ENCODE measurements at places on chromosomes 16 and 17.

DNA sequence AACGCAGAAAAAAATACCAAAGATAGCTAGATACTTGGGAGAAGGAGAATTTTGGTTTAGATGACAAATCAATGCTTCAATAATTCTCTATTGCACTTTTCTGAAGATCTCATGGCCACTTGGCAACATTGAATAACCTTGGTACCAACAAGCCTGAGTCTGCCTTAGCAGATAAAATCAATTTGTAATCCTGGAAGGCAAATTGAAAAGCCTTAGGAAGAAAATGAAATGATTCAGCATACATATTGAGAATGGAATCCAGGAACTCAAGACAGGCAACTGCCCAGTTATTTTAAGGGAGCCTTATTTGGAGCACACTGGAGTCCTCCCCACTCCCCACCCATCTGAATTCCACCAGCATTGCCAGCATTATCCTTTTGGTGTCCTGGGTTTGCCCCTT lies 109.3 kb upstream of the SOX9 start:
- DNase-seq = no peak

- DNase-seq = no peak
Observed at GRCh38 chr16:10665166-10665565, 29.6 kb downstream of the TEKT5 start.

- no peak for DNase-seq
Observed at GRCh38 chr17:19702217-19702641, 14.2 kb downstream of the SLC47A2 start.

GRCh38 chr17:55289106-55289446 lies 24.3 kb downstream of the HLF start:
- no peak for DNase-seq

DNA sequence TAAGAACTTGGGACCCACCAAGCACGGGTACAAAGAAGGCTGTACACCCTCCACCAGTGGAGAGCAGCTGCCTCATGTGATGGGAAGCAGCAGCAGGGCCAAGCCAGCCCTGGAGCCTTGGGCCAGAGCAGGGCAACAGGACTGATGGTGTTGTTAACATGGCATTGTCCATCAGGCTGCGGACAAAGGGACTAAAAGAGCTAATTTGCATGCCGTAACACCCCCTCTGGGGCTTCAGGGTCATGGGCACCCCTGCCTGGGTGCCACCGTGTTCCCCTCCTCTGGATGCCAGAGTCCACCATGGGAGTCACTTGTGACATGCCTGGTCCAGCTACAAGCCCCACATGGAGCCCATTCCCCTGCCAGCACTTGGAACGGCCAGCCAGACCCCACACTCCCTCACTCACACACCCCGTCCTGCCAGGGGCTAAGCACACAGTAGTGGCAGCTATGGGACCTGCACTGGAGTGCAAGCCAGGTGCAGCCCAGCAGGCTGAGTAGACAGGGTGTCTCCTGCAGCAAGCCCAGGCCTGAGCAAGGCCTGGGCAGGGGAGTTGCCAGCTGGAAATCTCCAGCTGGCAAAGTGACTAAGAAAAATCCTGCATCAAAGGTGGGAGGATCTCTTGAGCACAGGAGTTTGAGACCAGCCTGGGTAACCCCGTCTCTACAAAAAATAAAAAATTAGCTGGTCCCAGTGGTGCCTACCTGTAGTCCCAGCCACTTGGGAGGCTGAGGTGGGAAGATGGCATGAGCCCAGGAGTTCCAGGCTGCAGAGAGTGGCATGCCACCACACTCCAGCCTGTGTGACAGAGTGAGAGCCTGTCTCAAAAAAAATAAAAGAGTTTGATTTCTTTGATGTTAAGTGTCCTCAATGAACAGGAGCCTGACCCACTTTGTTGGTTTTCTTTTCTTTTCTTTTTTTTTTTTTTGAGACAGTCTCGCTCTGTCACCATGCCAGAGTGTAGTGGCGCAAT lies 33.7 kb downstream of the NOL11 start:
- DNase-seq = no peak

- no peak for DNase-seq
Observed at GRCh38 chr16:66400503-66401380, 26.4 kb upstream of the BEAN1 start.

GRCh38 chr16:50025537-50025931 lies 509 bp downstream of the CNEP1R1 start:
- peak; percentile 45 for DNase-seq

GRCh38 chr16:47664653-47665325 lies 203.7 kb downstream of the PHKB start:
- no peak for DNase-seq

GRCh38 chr17:48440669-48441068 lies 10.7 kb upstream of the SKAP1 start:
- no peak for DNase-seq

DNA sequence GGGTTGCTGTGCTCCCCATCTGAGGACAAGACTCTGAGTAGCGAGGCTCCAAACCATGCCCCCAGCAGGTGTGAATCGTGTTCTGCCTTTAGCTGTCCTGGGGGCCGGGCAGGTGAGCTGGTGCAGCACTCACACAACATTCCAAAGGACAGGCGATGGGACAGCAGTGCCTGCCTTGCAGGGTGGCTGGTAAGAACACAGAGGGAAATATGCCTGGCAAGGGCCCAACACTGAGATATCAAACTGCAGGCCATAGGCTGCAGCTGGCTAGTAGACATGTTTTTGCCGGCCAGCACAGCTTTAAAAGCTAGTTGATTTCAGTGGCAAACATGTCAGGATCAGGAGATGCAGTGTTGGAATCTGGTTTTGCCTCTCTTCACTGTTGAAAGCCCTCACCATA lies 23.6 kb downstream of the CLEC16A start:
- DNase-seq = no peak

DNA sequence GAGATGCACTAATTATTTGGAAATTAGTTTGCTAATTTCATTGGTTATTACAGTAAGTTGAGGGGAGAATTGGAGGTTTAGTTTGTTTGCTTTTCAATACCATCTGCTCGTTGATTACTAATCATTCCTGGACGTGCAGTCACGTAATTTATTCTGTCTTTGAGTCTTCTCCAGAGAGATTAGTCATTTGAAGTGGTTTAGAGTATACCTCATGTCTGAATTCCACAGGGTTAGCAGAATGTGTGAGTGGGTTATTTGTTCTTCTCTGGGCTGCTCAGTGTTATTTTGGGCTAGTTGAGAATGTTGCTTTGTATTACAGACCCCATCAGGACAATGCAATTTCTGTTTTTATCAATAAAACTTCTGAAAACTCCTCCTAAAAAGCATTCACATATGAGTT lies 265.0 kb downstream of the RBFOX1 start:
- no peak for DNase-seq

- no peak for DNase-seq
Observed at GRCh38 chr17:32903774-32904673, 23.9 kb upstream of the TMEM98 start.

DNA sequence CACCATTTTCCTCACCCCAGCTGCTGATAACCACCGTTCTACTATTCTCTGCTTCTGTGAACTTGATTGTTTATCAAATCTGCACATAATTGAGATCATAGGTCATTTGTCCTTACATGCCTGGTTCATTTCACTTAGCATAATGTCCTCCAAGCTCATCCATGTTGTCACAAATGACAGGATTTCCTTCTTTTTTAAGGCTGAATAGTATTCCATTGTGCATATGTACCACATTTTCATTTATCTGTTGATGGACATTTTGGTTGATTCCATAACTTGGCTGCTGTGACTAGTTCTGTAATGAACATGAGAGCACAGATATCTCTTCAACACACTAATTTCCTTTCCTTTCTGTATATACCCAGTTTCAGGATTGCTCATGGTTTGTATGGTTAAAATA lies 225.3 kb upstream of the TBX2 start:
- DNase-seq = no peak

- DNase-seq = peak; percentile 84
Observed at GRCh38 chr17:45584092-45585036, 93.8 kb upstream of the PLEKHM1 start.

DNA sequence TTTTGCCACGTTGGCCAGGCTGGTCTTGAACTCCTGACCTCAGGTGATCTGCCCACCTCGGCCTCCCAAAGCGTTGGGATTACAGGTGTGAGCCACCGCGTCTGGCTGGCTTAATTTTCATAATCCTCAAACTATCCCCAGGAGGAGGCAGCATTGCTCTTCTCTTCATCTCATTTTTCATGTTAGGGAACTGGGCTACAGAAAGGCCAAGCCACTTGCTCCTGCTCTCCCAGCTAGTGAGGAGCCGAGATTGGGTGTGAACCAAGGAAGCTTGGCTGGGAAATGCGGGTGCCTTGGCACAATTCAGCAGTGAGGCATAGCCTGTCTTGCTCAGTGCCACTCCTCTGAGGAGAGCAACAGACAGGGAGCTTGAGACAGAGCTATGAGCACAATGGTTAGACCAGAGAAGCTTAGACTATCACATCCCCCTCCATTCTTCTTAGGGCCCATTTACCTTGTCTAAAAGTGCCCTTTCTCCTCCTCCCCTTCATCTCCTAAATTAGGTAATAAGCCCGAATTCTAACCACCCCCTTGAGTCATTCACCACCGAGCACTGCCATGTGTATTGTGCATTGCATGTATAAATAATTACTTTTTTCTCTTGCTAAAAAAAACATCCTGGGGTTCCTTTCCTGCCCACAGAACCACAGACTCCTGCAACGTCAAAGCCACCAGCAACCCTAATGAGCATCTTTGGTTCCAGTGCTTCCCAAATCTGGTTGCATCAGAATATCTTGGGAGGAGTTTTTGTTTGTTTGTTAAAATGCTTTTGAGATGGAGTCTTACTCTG lies 20.0 kb upstream of the KIF19 start:
- DNase-seq = peak; percentile 8

DNA sequence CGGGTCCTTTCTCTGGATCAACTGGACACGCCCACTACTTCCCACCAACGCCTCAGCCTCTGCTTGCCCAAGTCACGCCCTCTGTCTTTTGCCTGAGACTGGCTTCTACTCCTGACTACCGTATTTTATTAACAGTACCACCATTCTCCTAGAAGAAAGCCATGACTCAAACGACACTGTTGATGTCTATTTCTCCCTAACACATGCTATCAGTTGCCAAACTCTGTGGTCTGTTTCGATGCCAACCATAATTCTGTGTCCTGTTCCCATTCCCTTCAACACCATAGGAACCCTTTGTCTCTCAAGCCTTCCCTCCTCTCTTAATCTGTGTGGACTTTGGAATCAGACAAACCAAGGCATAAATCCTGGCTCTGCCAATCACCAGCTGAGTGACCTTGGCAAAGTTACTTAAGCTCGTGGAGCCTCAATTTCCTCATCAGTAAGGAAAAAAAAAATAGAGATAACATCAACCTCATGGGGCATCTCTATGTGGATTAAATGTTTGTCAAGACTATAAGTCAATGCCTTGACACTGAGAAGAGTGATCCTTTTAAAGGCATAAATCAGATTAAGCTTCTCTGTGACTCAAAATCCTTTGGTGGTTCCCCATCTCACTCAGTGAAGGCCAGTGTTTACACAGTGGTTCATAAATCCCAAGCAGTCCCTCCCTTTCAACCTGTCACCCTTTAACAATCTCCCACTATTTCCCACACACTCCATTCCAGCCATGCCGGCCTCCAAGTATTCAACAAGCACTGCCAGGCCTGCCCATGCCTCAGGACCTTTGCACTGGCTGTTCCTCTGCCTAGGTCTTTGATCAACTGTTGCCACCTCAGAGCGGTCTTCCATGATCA lies 45.6 kb downstream of the ERN1 start:
- no peak for DNase-seq

DNA sequence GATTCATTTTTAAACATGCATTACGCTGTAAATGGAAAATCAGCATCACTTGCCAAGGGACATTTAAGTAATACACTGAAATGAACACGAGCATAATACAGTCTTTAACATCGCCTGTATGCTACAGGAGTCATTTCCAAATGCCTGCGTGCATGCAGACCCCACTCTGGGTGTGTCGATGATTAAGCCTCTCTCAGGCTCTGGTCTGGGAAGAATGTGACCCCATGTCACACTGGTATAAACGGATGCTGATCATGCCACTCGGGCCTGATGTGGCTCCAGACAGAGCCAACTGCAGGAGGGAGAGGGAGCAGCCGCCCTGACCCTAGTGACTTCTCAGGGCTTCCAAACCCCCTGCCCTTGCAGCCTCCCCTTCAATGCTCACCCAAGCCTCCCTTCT lies 10.8 kb downstream of the EMP2 start:
- DNase-seq = no peak

DNA sequence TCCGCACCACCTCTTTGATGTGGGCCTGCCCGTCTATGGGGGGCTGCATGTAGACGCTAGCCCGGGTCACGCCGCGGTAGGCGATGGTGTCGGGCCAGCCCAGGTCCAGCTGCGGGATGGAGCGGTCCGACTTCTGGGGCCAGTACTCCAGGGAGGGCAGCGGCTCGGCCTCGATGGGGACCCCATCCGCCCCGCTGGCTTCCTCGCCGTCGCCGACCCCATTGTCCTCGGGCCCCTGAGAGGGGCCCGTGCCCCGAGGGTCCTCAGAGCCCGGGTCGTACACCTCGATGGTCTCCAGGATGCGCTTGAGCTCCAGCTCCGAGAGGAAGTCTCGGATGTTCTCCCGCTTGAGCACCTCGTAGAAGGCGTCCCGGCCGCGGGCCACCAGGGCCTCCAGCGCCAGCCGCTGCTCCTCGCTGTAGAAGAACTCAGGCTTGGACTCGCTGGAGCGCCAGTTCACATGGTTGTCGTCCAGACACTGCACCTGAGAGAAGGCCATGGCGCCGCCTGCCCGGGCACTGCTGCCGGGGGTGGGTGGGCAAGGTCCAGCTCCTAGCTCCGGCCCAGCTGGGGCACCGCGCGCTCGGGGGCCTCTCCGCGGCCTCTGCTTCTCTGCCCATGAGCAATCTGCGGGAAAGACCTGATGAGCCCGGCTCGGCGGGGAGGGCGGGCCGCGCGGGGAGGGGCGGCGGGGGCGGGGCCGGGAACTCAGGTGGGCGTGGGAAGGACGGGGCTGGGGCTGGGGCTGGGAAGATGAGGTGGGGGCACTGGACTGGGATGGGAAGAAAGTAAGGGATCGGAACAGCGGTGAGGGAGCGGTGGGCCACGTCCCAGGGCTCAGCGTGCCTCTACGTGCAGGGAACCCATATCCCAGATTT lies 782 bp downstream of the FAM83G start:
- no peak for DNase-seq

- DNase-seq = no peak
Observed at GRCh38 chr17:79029327-79030009, 5.5 kb downstream of the C1QTNF1 start.

DNA sequence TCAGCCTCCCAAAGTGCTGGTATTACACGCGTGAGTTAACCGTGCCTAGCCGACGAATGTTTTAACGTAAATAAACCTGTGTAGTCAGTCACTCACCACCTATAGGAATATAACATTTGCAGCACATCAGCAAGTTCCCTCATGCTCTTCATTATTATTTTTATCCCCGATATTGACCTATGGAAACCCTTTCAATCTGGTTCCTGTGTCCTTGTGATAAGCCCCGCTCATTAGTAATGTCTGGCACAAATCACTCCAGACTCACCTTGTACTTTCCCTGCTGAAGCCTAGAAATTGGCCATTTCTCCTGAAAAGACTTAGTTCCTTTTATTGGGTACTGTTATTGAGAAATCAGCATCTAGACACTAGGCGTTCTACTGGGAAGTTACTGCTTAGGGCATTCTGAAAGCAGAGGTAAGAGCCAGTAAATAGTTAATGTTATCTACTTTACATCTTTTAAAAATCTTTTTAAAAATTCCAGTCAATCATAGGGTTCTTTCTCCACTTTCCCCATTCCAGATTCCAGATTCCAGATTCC lies 1.5 kb upstream of the PHKG2 start:
- no peak for DNase-seq

Measured in NAMALWA (cell line).